CD4-positive, alpha-beta T cell treated with Interleukin-17A for 4 hours (primary cell): ENCODE measurements at places on chromosomes 1 and 21.

GRCh38 chr1:220908757-220909156 lies 29.5 kb downstream of the HLX start:
- DNase-seq = no peak

DNA sequence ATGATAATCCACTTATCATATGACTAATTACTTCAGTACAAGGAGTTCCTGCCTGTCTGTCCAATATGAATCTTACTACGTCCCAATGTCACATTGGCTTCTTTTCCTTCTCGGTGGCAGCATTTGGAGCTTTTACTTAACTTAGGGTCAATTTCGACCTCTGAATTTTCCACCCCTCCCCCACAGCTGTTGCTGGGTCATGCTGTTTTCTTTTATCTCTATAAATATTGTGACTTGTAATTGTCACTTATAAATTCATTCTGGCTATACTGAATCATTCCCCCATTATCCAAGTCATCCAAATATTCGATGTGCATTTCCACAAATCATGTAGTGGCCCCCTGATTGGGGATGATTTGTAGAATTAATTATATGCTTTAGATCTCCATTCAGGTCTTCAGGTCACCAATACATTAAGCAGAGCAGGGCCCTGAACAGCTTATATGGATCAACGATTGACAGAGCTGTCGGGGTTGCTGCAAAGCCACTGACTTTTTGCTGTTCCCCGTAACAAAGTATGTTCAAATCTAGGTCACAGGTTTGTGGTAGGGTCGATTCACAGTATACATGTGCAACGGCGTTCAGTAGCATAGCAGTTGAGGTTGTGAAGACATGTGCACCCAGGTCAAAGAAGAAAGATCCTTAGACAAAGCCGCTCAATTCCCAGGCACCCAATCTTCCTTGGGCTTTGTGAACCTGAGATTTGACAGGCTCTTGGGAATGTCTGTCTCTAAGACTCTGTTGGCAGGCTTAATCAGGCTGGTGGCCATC lies 18.3 kb upstream of the RNU1-4 start:
- DNase-seq = no peak

GRCh38 chr1:55259911-55260609 lies 44.9 kb upstream of the USP24 start:
- DNase-seq = no peak

- DNase-seq = no peak
Observed at GRCh38 chr1:33005838-33006421, 30.8 kb downstream of the AK2 start.

DNA sequence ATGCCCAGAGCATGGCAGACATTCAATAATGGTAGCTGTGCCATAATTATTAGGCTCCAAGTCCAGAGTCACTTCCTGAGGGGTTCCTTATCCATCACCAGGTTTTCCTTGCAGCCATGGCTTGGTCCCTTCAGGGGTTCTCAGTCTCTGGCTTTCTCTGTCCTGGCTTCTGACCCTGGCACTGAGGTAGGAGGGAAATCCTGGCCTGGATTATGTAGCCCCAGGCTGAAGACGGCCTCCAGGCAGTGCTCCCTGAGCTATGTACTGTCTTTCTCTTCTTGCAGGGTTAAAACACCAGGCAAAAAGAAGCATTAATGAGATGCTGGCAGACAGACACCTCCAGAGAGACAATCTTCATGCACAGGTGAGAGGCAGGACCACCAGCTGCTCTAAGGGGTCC lies 9.5 kb upstream of the PADI3 start:
- DNase-seq = no peak

DNA sequence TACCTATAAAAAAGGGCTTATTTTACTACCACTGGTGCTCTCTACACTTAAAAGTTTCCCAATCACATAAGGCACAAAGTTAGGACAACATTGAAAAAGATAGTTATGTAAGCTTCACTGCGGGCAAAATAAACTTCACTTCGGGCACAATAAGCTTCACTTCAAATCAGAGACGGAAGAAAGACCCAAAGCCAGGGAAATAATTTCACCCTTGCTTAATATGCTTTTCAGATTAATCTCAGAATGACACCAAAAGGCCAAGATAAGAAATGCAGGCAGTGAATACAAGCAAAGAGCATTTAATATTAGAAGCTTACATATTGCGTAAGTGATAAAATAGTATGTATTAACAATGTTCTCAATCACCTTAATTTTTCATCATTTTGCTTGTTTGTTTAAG lies 444.2 kb downstream of the SETD4 start:
- no peak for DNase-seq
